ENCODE measurements at places on chromosomes 2 and 18. TPM values are rescaled to one million over a fixed set of nuclear protein-coding genes. Genes with fewer than 3 reads are reported as not detected.

GRCh38 chr2:176553685-176554100 lies 284.5 kb downstream of the MTX2 start:
- peak; percentile 52 for DNase-seq

- no peak for DNase-seq
These were observed 59.5 kb downstream of the R3HDM1 start for GRCh38 chr2:135590619-135591260.

- no peak for DNase-seq
These were observed 405 bp downstream of the SOS1 start for GRCh38 chr2:39120521-39120770.

RFTN2 gene
- not detected for total RNA-seq
